Activated naive CD8-positive, alpha-beta T cell treated with anti-CD3 and anti-CD28 coated beads for 36 hours (primary cell): ENCODE measurements at places on chromosomes 16 and 17. TPM values are rescaled to one million over a fixed set of nuclear protein-coding genes. Genes with fewer than 3 reads are reported as not detected.

Gene KRT39
- total RNA-seq = not detected

Gene TMEM114
- total RNA-seq = not detected

DNA sequence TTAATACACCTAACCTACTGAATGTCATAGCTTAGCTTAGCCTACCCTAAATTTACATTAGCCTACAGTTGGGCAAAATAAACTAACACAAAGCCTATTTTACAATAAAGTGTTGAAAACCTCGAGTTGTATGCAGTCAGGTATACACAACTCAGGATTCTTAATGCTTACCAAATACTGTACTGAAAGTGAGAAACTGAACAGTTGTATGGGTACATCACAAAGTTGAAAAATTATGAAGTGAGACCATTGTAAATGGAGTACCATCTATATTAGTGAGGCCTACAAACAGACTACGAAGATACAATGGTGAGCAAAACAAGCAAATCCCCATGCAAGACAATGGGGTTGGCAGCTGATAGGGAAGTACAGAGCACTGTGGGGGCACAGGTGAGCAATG lies 79.7 kb downstream of the VAT1L start:
- no peak for DNase-seq

Gene ATP2A3
- total RNA-seq = 89.9 TPM

DNA sequence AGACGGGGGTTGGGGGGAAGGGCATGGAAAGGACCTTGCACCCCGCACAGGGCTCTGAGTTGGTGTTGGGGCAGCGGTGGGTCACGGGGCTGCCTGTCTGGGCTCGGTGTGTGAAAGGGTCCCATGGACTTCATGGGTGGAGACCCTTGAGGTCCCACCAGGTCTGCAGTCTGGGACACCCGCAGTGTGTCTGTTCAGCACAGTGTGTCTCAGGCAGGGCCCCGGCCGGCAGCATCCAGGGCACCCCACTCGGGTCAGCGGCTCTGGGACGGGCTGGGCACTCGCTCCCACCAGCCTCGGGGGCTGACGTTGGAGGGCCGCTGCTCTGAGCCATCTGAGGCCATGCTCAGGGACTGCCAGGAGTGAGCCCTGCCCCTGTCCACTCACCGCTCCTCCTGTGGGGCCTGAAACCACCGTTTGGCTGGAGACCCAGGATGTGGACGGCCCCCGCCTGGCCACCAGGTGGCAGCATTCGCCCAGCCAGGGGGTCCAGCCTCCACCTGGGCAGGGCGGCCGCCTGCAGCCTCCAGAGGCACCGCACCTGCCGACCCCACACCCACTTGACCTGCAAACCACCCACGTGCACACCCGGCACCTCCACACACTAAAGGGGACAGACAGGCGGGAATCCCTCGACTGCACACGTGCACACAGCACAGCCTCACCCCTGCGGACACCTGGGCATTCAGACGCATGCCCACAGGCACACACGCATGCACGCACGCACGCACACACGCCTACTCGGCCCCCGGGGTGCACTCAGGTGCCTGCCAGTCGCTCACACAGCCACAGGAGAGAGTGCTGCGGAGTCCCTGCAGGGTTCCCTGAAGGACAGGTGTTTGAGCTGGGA lies 10.1 kb upstream of the ZFPM1 start:
- peak; percentile 80 for DNase-seq
